Hepatocyte (in vitro differentiated cells): ENCODE measurements at places on chromosomes 7 and 10. TPM values are rescaled to one million over a fixed set of nuclear protein-coding genes. Genes with fewer than 3 reads are reported as not detected.

Gene HTR5A
- not detected in 2 replicates for total RNA-seq

Gene HABP2
- total RNA-seq = 102 and 109 TPM in 2 replicates

Gene NPTX2
- total RNA-seq = 3.0 TPM in 2 replicates

Gene HOXA6
- total RNA-seq = not detected in 2 replicates

Gene SFXN4
- total RNA-seq = 22.8 and 27.2 TPM in 2 replicates

Gene UCN3
- not detected in 2 replicates for total RNA-seq

- no peak for DNase-seq
Observed at GRCh38 chr10:130921911-130922440, 389.5 kb downstream of the TCERG1L start.

GRCh38 chr7:123533929-123534382 lies 439 bp downstream of the IQUB start:
- no peak for DNase-seq

DNA sequence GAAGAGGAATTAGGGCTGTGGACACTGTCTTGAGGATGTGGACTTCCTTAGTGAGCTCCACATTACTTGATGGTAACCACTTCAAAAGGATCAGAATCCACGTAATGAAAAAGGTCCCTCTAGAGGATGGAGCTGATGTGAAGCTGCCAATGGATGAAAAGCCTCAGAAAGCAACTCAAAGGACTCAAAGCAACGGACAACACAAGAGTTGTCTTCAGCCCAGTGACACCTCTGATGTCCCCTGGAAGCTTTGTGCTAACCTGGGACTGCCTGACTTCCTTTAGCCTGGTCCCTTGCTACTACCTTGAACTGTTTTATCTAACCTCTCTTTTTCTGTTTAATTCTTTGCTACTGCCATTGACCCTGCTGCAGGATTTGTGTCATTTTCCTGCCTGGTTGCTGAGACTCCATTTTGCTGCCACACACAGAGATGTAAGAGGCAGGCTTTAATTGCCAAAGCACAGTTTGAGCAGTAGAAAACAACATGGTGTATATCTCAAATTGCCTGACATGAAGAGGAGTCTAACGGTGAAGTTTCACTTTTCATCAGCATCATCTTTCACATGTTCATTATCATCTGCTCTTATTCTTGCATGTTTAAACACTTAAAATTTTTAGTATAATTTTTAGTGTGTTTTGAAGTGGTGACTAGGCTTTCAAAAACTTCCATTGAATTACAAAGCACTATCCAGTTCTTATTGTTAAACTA lies 11.1 kb upstream of the SGCE start:
- DNase-seq = no peak

DNA sequence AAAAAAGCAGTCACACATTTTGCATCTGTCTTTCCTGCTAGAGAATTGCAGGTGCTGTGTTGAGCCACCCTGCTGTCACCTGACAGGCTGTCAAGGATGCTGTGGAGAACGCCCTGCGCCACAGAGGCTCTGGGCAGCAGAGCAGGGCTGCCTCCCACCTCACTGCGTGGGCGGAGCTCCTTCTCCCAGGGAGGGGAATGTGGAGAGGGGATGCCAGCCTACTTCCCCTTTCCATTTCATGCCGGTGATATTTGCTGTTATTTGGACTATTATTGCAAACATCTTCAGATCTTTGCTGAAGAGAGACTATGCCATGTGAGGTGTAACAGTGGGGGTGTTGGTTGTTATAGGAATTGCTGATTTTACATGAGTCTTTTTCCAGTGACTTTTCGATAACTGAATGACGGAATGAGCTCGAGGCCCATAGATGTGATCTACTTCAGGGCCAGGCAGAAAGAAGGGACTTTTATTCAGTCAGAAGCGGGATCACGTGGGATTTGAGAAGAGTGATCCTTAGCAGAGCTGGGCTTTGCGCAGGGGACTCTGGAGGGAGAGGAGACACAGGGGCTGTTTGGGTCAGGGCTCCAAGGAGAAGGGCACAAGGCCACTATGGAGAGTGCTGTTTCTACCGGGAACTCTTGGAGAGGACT lies 13.6 kb upstream of the PRKAG2 start:
- no peak for DNase-seq

- DNase-seq = no peak
Observed at GRCh38 chr10:8325024-8325980, 270.8 kb downstream of the GATA3 start.

GRCh38 chr7:140519007-140519399 lies 39.7 kb upstream of the MKRN1 start:
- DNase-seq = no peak

DNA sequence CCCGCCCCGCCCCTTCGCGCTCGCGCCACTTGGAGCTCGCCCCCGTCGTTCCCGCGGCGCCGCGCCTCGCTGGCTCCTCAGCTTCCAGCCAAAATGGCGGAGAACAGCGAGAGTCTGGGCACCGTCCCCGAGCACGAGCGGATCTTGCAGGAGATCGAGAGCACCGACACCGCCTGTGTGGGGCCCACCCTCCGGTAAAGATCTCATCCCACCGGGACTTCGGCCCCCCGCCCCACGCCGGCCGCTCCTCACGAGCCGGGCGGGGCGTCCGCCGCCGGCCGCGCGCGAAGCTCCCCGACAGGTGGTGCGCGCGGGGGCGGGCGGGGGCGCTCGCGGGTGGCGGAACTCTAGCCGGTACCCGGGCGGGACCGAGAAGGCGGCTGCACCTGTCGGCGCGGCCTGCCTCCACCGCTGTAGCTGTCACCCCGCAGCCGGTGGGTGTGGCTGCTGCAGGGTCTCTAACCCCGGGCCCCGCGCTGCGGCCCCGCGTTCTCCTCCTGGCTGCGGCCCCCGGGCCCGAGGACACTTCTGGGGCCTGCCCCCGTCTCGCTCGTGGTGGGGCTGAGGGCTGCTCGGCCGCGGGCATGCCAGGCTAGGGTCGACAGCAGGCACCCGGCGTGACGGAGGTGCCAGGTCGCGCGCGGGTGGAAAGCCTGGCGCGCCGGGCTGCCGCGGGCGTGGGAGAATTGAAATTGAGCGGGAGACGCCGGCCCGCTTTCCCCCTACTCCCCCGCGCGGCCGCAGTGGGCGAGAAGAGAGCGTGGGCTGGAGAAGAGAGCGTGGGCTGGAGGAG lies at the start of gene EXOC6:
TSS of gene EXOC6 (plus strand) at position 80 of the 793 bp plus-strand sequence. CDS start at position 94, 14 bp downstream.
- DNase-seq = peak; percentile 92

GRCh38 chr10:12013926-12014325 lies 28.7 kb downstream of the UPF2 start:
- no peak for DNase-seq

GRCh38 chr7:29924006-29924405 lies 65.6 kb downstream of the SCRN1 start:
- no peak for DNase-seq

DNA sequence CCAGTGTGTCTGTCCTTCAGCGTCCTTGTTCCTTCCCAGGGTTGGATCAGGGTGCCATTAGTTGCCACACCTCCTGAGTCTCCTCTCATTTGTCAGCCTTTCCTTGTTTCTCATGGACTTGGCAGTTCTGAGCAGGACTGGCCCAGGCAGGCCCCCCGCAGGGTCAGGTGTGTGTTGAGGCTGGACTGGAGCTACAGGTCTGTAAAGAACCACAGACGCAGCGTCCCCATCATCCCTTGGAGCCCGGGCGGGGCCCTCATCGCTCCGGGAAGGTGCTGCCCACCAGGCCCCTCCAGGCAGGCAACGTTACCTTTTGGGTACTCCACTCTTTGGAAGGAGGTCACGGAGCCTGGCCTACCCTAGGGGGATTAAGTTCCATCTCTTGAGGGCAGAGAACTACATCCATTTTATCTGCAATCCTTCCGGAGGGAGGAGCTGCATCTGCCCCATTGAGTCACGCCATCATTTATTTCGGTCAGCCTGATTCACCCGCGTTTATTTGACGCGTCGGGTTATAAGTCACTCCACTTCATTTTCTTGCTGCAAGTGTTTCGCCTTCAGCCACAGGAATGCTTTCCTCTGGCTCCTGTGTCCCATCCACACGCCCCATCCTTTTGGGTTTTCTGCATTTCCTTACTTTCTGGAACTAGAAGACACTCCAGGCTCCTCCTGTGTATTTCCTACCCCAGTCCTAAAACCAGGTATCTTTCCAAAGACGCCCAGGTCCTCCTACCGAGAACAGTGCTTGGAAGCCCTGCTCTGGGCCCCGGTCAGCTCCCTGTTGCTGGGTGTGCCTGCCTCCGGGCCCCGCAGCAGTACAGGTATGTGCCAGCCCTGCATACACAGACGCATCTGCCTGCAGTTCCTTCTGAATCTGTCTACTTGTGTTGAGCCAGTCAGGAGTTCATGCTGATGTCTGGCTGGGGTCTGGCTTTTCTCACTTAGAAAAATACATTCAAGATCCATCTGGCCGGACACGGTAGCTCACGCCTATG lies 141.9 kb downstream of the MAD1L1 start:
- peak; percentile 29 for DNase-seq

DNA sequence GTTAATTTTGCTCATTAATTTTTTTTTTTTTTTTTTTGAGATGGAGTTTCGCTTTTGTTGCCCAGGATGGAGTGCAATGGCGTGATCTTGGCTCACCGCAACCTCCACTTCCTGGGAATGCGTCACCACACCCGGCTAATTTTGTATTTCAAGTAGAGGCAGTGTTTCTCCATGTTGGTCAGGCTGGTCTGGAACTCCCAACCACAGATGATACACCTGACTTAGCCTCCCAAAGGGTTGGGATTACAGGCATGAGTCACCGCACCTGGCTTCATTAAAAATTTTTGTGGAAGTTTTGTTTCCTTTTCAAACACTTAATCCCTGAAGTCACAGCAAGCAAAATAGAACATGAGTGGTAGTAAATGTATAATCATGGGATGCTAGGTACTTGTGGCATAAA lies 857.2 kb upstream of the PHF14 start:
- no peak for DNase-seq

DNA sequence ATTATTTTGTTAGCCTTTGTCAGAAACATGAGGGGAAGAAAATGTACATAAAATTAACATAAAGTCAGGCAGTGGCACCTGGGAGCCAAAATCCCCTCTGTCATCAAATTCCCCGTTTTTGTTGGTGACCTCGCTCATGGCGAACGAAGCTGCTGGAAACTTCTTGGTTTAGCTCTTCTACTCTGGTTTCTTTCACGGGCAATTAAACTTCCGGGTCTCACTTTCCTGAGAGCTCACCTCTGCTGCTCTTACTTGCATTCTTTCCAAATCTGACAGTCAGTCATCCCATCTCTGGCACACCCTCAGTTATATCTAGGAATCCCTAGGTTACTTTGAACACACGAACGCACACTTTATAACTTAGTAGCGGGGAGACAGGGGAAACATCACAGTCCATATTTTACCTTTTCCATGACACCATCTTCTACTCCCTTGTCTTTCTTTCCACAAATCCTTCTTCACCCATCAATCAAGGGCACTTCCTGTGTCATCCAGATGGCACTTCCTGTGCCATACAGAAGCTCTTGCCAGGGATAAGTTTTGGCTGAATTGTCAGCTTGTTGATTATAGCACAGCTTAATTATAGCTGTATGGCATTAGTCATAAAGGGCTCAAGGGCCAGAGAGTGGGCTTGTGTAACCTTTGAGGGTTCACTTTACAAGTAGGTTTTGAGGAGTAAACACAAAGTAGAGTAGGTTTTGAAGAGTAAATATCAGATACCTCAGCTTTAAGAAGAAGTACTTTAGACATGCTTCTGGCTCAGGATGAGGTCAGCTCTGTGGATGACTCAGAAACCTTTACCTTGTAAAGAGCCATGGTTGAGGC lies 105.1 kb downstream of the GATA3 start:
- no peak for DNase-seq

DNA sequence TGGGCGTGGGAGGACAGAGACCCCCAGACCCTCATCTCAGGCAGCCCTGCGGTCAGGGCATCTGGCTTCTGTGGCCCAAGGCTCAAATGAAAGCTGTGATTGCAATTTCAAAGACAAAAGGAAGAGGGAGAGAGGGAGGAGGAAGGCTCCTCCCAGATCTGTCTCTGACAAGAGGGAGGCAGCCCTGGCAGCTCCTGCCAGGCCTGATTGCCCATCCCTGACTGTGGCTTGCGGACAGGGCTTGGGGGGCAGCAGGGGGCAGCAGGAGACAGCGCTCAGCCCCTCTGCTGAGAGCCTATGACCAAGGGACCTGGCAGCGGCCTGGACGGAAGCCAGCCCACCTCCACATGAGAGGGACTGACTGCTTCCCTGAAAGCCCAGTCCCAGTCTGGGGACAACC lies 91.8 kb downstream of the PTPRN2 start:
- peak; percentile 46 for DNase-seq

DNA sequence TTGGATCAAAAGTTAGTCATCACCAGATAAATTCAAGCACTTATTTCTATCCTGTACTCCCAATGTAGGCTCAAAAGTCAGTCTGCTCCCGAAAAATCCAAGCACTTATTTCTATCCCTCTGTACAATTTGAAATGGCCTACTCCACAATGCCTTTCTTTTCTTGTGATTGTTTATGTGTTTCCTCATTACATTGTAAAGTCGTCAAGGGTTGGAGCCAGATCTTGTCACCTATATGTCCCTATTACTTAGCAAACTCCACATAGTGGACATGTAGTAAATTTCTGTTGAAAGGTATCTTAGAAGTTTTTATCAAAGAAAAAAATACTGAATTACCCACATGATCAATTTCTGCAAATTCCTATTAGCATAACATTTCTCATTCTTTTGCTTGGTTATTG lies 82.1 kb downstream of the CYP51A1 start:
- no peak for DNase-seq

DNA sequence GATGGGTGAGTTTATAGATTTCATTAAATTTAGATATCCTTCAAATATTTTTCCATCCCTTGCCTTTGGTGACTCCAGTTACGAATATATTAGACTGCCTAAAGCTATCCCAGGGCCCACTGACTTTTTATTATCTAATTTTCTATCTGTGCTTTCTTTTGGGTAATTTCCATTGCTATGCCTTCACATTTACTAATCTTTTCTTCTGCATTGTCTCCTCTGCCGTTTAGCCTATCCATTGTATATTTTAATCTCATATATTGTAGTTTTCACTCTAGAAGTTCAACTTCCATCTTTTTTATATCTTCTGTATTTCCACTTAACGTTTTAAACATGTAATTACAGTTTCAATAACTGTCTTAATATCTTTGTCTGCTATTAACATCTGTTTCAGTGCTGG lies 78.6 kb upstream of the HDAC9 start:
- no peak for DNase-seq
